ENCODE measurements at places on chromosomes 7 and 10. TPM values are rescaled to one million over a fixed set of nuclear protein-coding genes. Genes with fewer than 3 reads are reported as not detected.

DNA sequence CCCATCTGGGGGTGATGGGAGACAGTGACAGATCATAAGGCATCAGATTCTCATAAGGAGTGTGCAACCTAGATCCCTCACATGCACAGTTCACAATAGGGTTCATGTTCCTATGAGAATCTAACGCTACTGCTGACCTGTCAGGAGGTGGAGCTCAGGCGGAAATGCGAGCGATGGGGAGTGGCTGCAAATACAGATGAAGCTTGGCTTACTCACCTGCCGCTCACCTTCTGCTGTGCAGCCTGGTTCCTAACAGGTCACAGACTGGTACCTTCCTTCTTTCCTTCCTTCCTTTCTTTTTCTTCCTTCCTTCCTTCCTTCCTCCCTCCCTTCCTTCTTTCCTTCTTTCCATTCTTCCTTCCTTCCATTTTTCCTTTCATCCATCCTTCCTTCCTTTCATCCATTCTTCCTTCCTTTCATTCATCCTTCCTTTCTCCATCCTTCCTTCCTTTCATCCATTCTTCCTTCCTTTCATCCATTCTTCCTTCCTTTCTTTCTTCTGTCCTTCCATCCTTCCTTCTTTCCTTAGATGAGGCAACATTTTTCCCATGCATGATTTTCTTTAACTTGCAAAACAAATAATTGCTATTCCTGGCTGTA lies 370.0 kb upstream of the AUTS2 start:
- no peak for DNase-seq
- H3K4me1 ChIP-seq: no peaks in the 10 kb centered on the region
- H3K27ac ChIP-seq: no peak overlapping the region
- H3K27me3 ChIP-seq: no peaks in the 10 kb centered on the region

DNA sequence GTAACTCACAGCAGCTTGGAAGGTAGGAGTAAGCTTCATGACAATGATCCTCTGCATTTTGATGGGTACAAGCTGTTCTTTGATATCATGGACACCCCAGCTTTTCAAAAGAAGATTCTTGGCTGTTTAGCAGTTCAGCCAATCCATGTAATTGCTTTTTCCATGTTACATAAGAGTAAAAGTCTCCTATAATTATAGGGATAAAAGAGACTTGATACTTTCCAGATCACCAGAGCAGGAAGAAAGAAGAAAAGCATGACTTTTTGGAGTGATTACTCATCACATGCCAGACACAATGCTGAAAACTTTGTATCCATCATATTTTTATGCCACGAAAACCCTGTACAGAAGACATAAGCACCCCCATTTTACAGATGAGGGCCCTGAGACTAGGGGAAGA lies 1049.7 kb downstream of the NRG3 start:
- DNase-seq: no peak
- no peak overlapping the region for H3K27ac ChIP-seq
- H3K36me3 ChIP-seq: no peaks in the 10 kb centered on the region
- H3K27me3 ChIP-seq: no peaks in the 10 kb centered on the region

The VGF gene
- total RNA-seq: not detected

DNA sequence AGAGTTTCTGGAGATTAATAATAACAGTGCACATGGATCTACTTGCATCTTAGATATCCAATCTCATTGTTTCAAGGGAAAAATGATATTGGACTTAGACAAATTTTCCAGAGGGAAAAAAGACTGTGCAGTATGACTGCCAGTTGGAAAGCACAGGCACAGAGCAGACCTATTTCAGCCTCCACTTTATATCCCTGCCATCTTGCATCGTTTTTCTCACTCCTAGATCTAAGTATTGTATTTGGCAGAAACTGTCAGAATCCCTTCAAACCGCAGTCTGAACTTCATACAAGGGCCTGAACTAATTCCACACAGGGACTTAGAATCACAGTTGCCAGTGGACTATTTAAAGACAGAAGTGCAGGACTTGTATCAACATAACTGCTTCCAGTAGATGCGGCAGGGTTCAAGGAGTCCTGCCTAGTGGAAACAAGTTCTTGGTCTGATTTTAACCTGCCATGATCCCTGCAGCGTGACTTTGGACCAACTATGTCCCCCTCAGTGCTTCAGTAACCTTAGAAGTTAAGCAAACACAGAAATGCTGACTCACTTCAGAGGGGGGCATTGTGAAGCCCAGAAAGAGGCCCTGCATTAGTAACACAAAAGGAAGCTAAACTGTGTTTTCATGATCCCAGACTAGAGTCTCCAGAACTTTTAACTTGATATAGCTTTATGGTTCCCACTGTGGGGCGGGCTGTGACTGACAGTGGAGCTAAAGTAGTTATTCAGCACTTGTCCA lies 95.7 kb upstream of the PALS2 start:
- peak overlapping the region; percentile 79 for H3K27ac ChIP-seq
- peaks cover 3% of the 10 kb centered on the region for H3K4me1 ChIP-seq
- peak; percentile 54 for DNase-seq
- no peak overlapping the region for H3K4me3 ChIP-seq

DNA sequence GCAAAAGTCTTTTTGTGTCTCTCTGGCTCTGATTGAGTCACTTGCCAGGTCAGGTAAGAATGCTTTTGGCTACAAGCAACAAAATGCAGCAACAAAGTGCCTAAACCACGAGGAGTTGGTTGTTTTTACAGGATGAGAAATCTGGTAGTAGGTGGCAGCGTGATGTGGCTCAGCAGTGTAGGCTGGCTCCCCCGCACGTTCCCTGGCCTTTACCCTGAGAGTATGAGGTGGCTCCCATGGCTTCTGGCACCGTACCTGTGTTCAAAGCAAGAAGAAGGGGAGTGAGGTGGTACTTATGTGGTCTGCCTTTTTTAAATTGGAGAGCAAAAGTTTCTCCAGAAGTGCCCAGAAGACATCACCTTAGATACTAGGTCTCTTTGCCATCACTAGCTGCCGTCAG lies 11.7 kb downstream of the PRKRIP1 start:
- H3K4me1 ChIP-seq: no peaks in the 10 kb centered on the region
- H3K27ac ChIP-seq: no peak overlapping the region
- H3K36me3 ChIP-seq: peaks cover 4% of the 10 kb centered on the region
- no peaks in the 10 kb centered on the region for H3K27me3 ChIP-seq
- DNase-seq: no peak

The FRAT1 gene
- 4.5 TPM for total RNA-seq

DNA sequence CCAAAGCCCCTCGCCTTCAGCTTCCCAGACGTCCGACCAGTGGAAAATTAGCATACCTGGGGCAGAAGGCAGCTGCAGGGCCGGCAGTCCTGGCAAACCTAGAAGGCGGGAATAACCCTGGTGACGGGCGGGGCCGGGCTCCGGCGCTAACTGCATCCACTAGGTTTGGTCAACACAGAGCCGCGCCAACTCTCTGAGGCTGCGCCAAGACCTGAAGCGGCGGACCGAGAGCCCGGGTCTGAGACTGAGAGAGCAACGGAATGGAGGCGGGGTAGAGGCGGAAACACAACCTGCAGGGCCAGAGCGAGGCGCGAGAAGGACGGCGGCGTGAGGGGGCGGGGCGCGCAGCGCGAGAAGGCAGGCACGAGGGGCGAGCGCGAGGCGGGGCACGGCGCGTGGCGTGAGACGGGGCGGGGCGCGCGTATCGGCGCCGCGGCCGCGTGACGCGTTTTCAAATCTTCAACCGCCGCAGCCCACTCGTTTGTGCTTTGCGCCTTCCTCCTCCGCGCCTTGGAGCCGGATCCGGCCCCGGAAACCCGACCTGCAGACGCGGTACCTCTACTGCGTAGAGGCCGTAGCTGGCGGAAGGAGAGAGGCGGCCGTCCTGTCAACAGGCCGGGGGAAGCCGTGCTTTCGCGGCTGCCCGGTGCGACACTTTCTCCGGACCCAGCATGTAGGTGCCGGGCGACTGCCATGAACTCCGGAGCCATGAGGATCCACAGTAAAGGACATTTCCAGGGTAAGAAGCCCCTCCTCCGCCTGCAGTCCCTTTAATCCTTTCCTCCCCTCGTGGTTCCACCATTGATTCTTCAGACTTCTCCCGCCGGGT lies at the start of the genes DBF4 and SLC25A40:
Gene DBF4, plus strand, starts transcription at position 454 of the 829 bp plus-strand sequence. Its CDS starts 240 bp downstream, at position 694.
Gene SLC25A40, minus strand, starts transcription at position 321 of the 829 bp plus-strand sequence. CDS start 17,633 bp downstream, outside the sequence.
- H3K4me3 ChIP-seq: peak within 1 kb of the TSS; percentile 84
- peak within 1 kb of the TSS; percentile 79 for H3K27ac ChIP-seq
- no peaks in the 10 kb centered on the region for H3K27me3 ChIP-seq
- H3K36me3 ChIP-seq: no peaks in the 10 kb centered on the region

DNA sequence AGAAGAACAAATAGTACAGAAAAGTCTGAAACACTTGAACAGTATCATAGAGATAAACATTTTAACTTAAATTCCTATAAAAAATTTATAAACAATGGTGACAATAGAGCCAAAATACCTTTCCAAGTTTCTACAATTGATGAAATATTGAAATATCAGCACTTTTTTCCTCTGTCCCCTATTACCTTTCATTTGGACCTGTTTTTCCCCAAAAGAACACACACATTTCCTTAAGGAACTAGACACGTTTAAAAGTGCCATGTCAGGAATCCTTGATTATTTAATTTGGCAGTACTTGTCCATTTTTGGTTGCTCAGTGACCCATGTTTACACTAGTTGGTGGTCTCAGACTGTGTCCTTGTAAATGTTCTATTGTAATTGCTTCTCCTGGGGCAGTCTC lies 162.6 kb downstream of the CTNNA3 start:
- H3K36me3 ChIP-seq: no peaks in the 10 kb centered on the region
- no peaks in the 10 kb centered on the region for H3K27me3 ChIP-seq
- no peak for DNase-seq
- H3K4me3 ChIP-seq: no peak overlapping the region

The MRPS17 gene
- total RNA-seq: 8.6 TPM

- no peak overlapping the region for H3K4me3 ChIP-seq
- H3K4me1 ChIP-seq: peaks cover 21% of the 10 kb centered on the region
- H3K36me3 ChIP-seq: no peaks in the 10 kb centered on the region
- no peaks in the 10 kb centered on the region for H3K27me3 ChIP-seq
- H3K27ac ChIP-seq: no peak overlapping the region
- no peak for DNase-seq
Measured at GRCh38 chr10:113024930-113025329, 74.9 kb downstream of the TCF7L2 start.

DNA sequence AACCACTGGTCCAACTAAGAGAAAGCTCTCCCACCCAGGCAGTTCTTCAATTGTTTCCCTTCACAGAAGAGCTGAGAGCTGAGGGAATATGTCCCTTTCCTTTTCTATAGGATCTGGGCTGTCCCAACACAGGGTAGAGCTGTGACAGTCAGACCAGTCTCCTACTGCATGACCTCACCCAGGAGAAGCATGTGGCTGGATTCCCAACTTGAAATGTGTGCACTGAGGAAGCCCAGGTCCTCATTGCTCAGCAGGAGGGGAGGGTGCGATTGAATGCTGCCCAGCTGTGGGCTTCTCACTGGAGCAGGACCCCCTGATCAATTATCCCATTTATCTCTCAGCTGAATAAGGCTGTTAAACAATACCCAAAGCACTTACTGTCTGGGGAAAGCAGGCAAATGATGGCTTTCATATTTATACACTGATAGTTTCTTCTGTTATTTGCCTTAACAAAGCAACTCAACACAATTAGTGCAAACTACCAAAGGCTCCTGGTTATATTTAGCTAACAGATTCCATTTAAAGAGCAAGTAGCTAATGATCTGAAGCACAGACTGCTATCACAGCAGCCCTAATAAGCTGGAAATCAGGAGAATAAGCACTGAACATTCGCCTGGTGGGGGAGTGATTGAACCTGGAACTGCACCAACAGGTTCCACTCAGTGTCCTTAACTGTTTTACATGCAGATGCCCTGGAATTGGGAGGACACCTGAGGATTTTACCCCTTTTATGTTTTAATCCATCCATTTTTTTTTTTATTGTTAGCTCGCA lies 508.8 kb downstream of the CCSER2 start:
- no peak for DNase-seq
- no peak overlapping the region for H3K4me3 ChIP-seq
- H3K27me3 ChIP-seq: no peaks in the 10 kb centered on the region

DNA sequence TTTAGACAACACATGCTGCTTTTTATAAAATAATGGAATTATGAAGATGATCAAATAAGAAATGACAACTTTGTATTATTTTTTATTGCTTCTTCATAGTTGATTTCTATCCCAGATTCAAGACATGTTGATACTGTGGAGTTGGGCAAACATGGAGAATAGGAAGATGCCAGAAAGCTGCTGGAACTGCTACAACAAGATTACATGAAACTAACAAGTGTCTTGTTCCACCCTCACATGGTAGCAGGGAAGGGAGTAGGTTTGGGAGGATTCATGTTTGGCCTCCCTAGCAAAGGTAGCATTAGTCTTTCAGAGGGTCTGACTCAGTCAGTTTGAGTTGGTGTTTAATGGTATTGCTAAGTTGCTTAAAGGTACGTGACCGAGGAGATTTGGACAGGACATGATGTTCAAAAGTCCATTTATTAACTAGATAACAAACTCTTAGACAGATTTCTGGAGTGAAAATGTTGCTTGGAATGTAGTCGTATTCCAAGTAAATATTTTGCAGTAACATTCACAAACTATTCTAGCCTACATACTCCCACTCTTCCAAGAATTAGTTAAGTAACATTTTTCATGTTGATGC lies 33.1 kb downstream of the PRR15 start:
- no peak for DNase-seq
- H3K27ac ChIP-seq: no peak overlapping the region
- H3K4me3 ChIP-seq: no peak overlapping the region
- no peaks in the 10 kb centered on the region for H3K4me1 ChIP-seq
- no peaks in the 10 kb centered on the region for H3K36me3 ChIP-seq
- no peaks in the 10 kb centered on the region for H3K27me3 ChIP-seq

GRCh38 chr7:7151865-7152264 lies 30.5 kb upstream of the C1GALT1 start:
- H3K4me1 ChIP-seq: no peaks in the 10 kb centered on the region
- no peaks in the 10 kb centered on the region for H3K36me3 ChIP-seq
- no peak overlapping the region for H3K4me3 ChIP-seq
- H3K27me3 ChIP-seq: no peaks in the 10 kb centered on the region

GRCh38 chr7:138158739-138159528 lies 82.7 kb downstream of the AKR1D1 start:
- no peak for DNase-seq
- no peak overlapping the region for H3K27ac ChIP-seq
- no peaks in the 10 kb centered on the region for H3K4me1 ChIP-seq
- H3K36me3 ChIP-seq: no peaks in the 10 kb centered on the region
- H3K27me3 ChIP-seq: no peaks in the 10 kb centered on the region
- H3K4me3 ChIP-seq: no peak overlapping the region

The BMPER gene
- 2.2 TPM for total RNA-seq

Data from aorta (tissue), 5 donors.